ENCODE measurements at places on chromosomes 16 and 17.

GRCh38 chr16:962901-963814 lies 7.6 kb downstream of the LMF1 start:
- H3K4me1 ChIP-seq = peaks cover 22% of the 10 kb centered on the region
- H3K27ac ChIP-seq = peak overlapping the region; percentile 91
- no peak for DNase-seq
- H3K27me3 ChIP-seq = no peaks in the 10 kb centered on the region
- H3K4me3 ChIP-seq = peak overlapping the region; percentile 71
- peaks cover 28% of the 10 kb centered on the region for H3K36me3 ChIP-seq

DNA sequence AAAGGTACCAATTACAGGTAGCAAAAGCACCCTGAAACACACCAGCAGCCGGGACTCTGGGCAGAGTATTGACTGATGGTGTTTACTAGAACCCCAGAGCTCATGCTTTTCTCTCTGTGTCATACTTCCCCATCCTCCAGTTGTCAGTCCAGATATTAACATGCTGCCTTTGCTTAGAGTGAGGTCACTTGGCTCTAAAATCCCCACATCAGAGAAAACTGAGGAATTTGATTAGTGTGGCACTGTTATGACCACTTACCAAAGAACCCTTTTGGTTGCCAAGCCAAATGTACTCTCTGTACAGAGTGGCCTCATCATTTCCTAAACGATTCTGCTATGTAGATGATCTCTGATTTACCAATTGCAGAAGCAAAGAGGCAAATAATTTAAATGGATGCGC lies 80.4 kb downstream of the ABCC12 start:
- no peaks in the 10 kb centered on the region for H3K36me3 ChIP-seq
- H3K27me3 ChIP-seq = no peaks in the 10 kb centered on the region
- no peak overlapping the region for H3K27ac ChIP-seq
- no peaks in the 10 kb centered on the region for H3K4me1 ChIP-seq
- no peak for DNase-seq

DNA sequence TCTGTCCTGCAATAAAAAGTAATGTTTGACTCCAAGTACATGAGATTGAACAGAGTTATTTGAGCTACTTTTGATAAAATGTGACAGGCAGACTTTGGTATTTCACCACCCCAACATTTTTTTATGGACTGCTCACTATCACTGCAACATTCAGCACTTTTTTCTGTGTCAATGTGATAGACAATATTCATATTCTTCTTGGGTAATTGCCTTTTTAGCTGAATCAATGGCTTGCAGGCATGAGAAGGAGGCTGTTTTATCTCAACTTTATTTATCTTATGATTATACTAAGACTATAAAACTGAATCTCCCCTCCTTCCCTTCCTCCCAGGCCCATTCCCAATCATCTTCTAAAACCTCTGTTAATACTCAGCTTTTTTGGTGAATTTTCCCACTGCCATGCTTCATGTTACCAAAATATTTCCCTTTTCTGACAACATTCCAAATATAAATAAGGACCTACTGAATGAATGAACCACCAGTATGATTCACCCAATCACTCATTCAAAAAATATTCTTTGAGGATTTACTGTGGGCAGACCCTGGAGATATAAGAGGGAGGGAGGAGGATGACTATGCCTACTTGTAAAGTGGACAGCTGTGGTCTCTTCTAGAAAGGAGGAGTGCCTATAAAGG lies 67.6 kb downstream of the CDH13 start:
- no peak overlapping the region for H3K4me3 ChIP-seq
- H3K27ac ChIP-seq = no peak overlapping the region
- H3K36me3 ChIP-seq = no peaks in the 10 kb centered on the region
- H3K4me1 ChIP-seq = no peaks in the 10 kb centered on the region

- no peak overlapping the region for H3K4me3 ChIP-seq
- no peak overlapping the region for H3K27ac ChIP-seq
- DNase-seq = no peak
- peaks cover 2% of the 10 kb centered on the region for H3K27me3 ChIP-seq
- no peaks in the 10 kb centered on the region for H3K36me3 ChIP-seq
Measured at GRCh38 chr16:57383276-57384247, 11.3 kb downstream of the CX3CL1 start.

DNA sequence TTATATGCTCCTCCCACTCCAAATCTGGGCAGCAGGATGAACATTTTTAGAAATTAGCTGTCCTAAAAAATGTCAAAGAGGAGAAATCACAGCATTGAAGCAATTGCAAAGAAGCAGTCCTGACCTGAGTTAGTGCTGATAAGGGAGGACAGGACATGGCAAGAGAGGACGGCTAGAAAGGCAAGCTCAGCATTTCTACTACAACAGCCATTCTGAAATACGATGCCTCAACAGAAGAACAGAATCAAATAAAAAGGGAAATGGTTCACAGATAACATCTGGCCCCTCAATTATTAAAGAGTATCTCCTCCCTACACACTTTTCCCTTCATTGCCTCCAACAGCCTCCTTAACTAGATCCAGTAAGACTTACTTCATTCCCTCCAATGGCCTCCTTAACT lies 18.3 kb downstream of the VPS53 start:
- H3K27ac ChIP-seq = no peak overlapping the region
- H3K4me3 ChIP-seq = no peak overlapping the region
- peaks cover 38% of the 10 kb centered on the region for H3K36me3 ChIP-seq
- DNase-seq = no peak
- peaks cover 2% of the 10 kb centered on the region for H3K4me1 ChIP-seq

DNA sequence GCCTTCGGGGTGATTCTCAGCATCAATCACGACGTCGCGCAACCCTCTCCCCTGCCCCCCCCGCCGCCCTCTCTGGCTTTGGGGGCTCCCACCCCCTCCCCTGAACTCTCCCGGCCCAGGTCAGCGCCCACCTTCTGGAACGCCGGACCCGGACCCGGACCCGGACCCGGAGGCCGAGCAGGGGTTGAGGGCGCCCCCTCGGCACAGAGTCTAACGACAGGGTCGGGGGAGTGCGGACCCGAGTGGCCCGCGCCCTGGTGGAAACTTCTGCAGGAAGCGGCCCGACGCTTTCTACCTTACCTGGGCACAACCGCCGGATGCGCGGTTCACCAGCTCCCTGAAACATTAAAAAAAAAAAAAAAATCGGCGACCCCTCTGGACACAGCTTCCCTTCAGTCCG lies 16.2 kb downstream of the SALL1 start:
- no peak for DNase-seq
- H3K27me3 ChIP-seq = peaks cover 25% of the 10 kb centered on the region
- no peak overlapping the region for H3K27ac ChIP-seq
- no peak overlapping the region for H3K4me3 ChIP-seq
- H3K36me3 ChIP-seq = no peaks in the 10 kb centered on the region

DNA sequence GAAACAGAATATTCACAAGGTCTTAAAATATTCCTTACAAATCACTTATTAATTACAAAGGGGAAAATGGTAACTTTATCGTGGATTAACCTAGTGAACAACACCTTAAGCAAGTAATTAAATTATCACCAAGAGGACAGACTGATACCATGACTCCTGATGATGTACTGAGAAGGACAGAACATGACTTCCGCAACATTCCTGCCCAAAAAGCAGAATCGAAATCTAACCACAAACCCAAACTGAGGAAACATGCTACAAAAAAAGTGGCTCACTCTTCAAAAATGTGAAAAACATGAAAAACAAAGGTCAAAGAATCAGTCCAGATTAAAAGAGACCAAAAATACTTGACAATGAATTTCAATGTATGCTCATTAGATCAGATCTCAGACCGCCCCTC lies 151.5 kb downstream of the AATF start:
- no peak overlapping the region for H3K27ac ChIP-seq
- no peaks in the 10 kb centered on the region for H3K27me3 ChIP-seq
- H3K4me1 ChIP-seq = peaks cover 2% of the 10 kb centered on the region
- H3K36me3 ChIP-seq = peaks cover 28% of the 10 kb centered on the region

GRCh38 chr16:79088971-79089370 lies 511.6 kb downstream of the MAF start:
- no peak for DNase-seq
- peak overlapping the region; percentile 94 for H3K27ac ChIP-seq
- peaks cover 2% of the 10 kb centered on the region for H3K27me3 ChIP-seq
- H3K4me1 ChIP-seq = peaks cover 49% of the 10 kb centered on the region

DNA sequence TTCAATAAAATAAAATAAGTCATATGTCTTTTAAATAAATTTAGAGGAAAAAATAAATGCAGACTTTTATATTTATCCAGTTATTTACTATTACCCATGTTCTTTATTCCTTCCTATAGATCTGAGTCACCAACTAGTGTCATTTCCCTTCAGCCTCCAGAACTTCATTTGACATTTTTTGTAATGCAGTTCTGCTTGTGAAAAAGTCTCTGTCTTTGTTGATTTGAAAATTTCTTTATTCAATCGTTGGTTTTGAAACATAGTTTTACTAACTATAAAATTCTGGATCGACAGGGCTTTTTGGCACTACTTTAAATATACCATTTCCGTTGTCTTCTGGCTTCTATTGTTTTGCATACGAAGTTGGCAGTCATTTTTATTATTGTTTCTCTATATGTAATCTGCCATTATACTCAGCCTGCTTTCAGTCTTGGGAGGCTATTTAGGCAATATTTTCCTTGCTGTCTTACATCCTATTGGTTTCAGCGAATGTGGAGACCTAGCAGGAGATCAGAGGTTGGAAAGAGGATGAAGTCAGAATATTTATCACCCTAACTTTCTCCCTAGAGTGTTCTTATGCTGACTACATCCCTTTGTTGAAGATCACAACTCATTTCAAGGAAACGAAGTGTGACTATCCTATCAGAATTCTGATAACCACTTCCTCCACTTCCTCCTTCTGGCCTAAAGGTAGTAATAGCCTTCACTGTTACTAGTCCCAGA lies 42.0 kb upstream of the SLC6A2 start:
- peaks cover 3% of the 10 kb centered on the region for H3K27me3 ChIP-seq
- H3K4me1 ChIP-seq = no peaks in the 10 kb centered on the region
- DNase-seq = no peak
- H3K27ac ChIP-seq = no peak overlapping the region
- no peaks in the 10 kb centered on the region for H3K36me3 ChIP-seq

- H3K4me3 ChIP-seq = peak overlapping the region; percentile 92
- H3K27ac ChIP-seq = peak overlapping the region; percentile 97
- H3K4me1 ChIP-seq = peaks cover 51% of the 10 kb centered on the region
- no peaks in the 10 kb centered on the region for H3K27me3 ChIP-seq
Measured at GRCh38 chr16:67158637-67159600, 790 bp downstream of the TRADD start.

GRCh38 chr16:16073891-16074881 lies 124.8 kb downstream of the ABCC1 start:
- H3K36me3 ChIP-seq = peaks cover 65% of the 10 kb centered on the region
- peaks cover 10% of the 10 kb centered on the region for H3K4me1 ChIP-seq
- H3K4me3 ChIP-seq = no peak overlapping the region
- peak overlapping the region; percentile 20 for H3K27ac ChIP-seq
- DNase-seq = no peak

GRCh38 chr16:55102531-55102930 lies 171.9 kb downstream of the IRX5 start:
- no peak overlapping the region for H3K4me3 ChIP-seq
- H3K27me3 ChIP-seq = no peaks in the 10 kb centered on the region
- no peaks in the 10 kb centered on the region for H3K36me3 ChIP-seq
- no peaks in the 10 kb centered on the region for H3K4me1 ChIP-seq
- no peak for DNase-seq

DNA sequence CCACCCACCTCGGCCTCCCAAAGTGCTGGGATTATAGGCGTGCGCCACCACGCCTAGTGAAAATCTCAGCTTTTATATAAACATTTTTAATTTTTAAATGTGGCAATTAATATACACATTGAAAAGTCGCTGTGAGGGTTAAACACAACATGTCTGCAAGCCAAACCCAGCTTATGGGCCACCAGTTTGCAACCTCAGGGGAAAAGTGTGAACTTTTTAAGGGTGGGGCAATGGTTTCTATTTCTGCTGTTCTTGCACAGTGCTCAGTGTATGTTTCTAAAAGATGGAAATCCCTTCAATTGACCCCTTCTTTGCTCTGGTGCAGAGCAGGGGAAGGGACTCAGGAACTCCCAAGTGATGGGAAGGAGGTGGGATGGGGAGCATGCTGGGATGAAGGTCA lies 18.3 kb upstream of the SUPT4H1 start:
- no peaks in the 10 kb centered on the region for H3K4me1 ChIP-seq
- peaks cover 3% of the 10 kb centered on the region for H3K36me3 ChIP-seq
- no peak overlapping the region for H3K4me3 ChIP-seq
- no peak for DNase-seq

DNA sequence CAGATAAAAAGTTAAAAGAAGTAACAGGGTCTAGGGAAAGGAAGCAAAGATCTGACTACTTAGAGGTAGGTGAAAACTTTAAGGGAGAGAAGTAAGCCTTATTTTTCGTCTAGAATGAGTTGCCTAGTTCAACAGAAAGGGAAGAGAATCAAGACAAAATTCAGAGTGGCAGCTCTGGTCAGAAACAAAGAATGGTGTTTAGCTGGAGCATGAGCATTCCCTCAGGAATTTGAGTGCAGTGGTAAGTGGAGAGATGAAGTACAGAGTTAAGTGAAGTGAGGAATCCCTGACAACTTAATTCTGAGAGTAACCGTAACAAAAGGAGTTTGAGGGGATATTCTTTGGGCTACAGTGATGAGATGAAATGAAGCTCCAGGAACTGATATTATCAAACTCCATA lies 11.5 kb downstream of the SMG6 start:
- H3K4me1 ChIP-seq = peaks cover 25% of the 10 kb centered on the region
- no peak overlapping the region for H3K4me3 ChIP-seq
- H3K27me3 ChIP-seq = no peaks in the 10 kb centered on the region
- H3K27ac ChIP-seq = no peak overlapping the region

DNA sequence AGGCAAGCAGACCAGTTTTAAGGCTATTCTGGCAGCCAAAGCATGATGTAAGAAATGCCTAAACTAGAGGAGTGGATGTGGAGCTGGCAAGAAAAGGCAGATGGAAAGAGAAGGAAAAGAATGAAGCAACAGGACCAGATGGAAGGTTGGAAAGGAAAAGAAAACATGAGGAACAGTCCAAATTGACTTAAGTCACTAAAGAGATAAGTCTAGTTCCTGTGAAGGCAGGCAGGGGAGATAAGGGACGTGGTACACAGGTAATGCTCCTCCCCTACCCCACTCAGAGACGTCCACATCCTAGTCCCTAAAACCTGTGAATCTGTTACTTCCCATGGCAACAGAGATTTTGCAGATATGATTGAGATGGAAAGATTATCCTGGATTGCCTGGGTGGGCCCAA lies 43.5 kb downstream of the TEX2 start:
- no peak overlapping the region for H3K4me3 ChIP-seq
- H3K36me3 ChIP-seq = no peaks in the 10 kb centered on the region
- no peaks in the 10 kb centered on the region for H3K27me3 ChIP-seq
- peaks cover 11% of the 10 kb centered on the region for H3K4me1 ChIP-seq
- DNase-seq = no peak
- no peak overlapping the region for H3K27ac ChIP-seq

DNA sequence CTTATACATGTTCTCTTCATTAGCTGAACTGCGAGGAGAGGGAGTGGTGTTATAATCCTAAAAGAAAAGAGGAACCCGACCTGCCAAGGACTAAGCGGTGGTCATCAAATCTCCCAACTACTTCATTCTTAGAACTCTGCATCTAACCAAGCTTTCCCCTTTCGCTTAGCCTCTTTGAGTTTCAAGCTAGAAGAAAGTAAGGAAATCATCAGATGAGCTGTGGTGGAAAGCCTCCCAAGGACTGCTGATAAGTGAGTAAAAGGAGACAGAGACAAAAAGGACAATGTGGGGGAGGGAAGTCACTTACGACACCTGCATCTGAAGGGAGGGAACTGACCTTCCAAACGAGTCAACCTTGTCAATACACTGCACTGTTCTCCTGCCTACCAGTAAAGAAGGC lies 121.3 kb downstream of the TRIM37 start:
- no peak overlapping the region for H3K4me3 ChIP-seq
- H3K27ac ChIP-seq = no peak overlapping the region
- no peaks in the 10 kb centered on the region for H3K27me3 ChIP-seq
